ENCODE measurements at places on chromosomes 4 and X.

DNA sequence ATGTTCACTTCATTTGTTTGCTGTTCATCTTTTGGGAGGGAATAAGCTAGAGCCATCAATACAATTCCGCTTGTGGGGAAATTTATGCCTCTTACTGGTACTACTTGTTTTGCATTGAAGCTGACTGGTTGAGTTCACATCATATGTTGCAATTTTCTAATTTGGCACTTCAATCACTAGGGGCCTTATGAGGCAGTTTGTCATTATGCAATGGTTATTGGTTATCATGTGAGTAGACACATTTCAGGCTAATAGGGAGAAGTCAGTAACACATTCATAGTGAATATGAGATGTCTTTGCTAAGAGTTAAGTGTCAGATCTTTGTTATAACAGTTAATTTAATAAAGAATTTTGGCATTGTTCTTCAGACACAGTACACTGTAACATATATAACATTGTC is 5.0 kb downstream of the RPL36A start:
- DNase-seq: no peak

DNA sequence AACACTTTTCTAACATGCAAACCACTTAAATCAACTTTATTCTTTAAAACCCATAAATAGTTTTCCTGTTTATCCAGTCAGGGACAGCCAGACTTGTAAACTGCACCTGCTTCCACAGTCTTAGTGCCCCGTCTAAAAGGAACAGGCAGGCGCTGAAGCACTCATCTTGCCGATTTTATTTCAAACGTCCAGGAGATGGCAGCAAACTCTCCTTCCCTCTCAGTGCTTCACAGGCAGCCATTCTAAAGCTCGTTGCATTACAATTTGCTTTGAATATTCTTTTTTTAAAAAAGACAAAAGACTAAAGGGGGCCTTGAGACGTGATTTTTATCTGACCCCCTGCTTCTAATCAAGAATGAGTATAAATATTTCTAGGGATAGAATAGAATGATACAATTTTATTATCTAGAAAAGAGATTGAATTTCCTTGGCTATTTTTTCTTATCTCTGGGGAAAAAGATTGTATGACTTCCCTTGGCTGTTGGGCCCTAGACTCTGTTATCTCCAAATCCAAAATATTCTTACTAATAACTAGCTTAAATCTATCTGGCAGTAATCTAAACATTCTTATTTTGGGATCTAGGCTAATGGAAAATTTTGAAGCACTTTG is 93.6 kb upstream of the MYOZ2 start:
- peak; percentile 73 for DNase-seq

DNA sequence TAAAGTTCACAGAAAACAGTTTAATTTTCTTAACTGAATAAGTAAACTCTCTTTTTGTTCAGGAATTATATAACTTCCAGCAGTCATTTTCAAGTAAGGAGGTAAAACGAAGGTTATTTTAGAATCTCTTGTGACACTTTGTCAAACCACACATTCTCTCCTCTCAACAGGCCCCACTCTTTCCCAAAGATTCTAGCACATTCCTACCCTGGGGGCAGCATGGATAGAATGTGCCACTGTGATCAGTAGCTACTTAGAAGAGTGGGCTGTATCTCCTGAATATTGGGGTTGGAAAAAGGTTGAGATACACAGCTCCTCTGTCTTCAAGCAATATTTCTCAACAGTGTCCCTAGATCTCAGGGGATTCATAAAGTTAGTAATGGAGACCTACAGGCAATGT is 157.6 kb downstream of the EMCN start:
- no peak for DNase-seq

DNA sequence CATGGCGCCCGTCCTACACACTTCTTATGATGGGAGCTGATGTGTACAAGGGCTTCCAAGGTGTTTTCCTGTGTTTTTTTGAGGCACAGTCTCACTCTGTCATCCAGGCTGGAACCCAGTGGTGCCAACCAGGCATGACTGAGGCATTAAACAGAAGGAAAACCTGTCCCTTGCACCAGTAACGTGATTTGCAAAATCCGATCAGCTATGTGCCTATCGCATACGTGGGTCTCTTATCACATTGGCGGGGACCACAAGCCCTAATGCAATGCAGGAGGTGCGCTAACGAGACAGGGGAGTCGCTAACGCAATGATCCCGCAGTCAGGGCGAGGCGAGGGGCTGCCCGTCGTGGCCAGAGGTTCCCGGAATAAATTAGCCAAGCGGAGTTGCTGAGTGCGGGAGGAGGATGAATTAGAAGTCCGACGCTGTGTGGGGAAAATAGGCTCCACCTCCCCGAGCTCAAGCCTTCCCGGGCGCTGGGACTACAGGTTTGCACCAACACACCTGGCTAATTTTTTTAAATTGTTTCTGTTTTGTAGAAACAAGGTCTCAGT is 162.7 kb downstream of the SHOX start:
- no peak for DNase-seq

DNA sequence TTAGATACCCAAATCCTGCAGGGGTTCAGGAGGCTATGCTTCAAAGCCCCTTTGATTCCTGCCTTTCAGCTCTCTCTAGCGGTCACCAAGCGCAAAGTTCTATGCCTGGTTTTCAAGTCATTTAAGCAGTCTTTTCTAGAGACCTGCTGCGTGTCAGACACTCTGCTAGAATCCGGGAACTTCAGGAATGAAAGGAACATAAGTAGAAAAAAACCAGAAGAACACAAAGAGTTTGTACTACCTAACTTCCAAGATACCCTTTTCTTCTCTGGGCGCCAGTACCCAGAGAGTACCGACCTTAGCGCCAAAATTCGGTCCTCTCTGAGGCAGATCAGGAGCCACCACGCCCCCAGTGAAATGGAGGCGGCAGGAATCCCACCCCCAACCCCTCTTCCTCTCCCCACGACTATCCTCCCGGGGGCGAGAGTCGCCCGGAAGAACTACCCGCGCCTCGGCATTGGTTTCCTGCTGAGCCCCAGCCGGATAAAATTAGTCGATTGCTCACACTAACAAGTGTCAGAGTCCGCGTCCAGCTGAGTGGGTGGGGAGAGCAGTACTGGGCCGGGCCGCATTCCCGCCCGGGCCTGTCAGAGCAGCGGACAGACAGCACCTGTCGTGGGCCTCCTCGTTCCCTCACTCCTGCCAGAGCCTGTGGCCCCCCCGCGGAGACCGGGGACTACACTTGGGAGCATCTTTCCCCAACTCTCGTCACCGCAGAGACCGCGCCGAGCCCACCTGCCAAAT is 78.8 kb downstream of the RLIM start:
- peak; percentile 51 for DNase-seq

DNA sequence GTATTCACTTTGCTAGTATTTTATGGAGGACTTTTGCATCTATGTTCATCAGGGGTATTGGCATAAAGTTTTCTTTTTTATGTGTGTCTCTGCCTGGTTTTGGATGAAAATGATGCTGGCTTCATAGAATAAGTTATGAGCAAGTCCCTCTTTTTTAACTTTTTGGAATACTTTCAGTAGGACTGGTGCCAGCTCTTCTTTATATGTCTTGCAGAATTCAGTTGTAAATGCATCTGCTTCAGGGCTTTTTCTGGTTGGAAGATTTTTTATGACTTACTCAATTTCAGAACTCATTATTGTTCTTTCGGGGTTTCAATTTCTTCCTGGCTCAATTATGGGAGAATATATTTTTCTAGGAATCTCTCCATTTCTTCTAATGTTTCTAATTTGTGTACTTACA is 9.1 kb upstream of the CSN2 start:
- DNase-seq: no peak

GRCh38 chrX:19698122-19698521 is 182.8 kb upstream of the MAP3K15 start:
- peak; percentile 56 for DNase-seq

DNA sequence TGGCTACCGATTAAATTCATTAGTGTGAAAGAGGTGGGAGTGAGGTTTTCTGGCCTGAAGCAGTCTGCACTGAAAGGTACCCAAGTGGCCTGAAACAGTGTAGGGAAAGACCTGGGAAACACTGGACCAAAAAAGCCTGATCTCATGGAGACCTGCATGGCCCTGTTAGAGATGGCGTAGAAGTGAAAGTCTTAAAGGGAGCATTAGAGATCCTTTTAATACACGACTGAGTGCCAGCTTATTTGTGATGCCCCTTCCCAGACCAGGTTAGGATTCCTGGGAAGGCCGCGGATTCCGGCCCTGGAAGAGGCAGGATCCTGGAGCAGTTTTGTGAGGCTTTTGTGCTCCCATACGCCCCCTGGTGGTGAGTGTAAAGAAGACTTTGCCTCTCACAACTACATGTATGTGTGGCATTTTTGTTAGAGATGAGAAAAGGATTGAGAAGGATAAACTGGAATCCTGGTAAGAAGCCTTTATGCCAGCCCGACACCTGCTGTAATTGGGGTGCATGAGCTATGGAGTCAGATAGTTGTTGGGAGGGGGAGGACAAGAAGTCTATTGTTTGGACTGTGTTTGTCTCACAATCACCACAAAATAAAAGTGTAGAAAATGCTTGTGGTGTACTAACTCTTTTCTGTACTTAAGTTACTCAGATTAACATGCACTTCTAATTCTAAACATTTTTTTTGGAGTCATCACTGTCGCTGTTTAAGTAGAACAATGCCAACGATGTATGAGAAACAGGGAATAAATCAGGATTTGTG is 54.0 kb downstream of the JADE1 start:
- DNase-seq: peak; percentile 80

GRCh38 chr4:182832352-182833120 is 84.7 kb downstream of the DCTD start:
- no peak for DNase-seq

DNA sequence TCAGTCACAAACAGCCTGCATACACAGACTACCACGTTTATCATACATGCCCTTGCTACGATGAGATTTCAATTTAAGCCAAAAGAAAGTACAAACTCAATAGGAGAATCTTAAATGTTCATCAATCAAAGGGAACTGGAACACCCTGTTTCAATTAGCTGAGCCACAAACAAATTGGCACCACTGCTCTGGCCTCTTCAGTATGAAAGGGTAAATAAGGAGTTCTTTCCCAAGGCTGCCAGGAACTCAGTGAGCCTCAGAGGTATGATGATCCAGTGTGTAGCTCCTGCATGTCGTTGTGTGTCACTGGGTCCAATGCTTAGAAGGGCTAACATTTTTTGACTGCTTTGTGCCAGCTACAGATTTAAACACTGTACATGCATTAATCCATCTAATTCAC is 5.4 kb downstream of the RNF150 start:
- no peak for DNase-seq

DNA sequence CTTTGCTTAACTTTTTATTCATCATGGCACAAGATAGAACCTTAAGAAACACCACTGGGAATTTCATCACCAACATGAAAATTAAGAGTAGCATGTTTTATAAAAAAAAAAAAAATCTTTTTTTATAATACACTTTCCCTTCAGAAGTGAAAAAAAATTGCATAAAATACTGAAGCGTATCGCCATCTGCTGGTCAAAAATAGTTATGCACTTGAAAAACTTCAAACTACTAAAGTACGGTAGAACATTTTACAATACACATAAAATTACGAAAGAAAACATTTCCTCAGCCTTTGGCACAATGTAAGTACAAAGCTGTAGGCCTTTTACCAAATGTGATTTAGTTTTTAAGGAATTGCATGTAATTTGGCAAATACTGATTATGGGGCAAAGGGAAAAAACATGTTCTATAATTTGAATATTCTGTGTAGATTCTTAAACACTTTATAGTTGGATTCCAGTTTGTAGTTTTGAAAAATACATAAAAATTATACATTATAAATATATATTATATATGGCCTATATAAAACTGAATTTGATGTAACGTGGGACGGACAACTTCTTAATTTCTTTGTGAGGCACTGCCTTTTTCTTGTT is 26.5 kb downstream of the HCCS start:
- peak; percentile 14 for DNase-seq

DNA sequence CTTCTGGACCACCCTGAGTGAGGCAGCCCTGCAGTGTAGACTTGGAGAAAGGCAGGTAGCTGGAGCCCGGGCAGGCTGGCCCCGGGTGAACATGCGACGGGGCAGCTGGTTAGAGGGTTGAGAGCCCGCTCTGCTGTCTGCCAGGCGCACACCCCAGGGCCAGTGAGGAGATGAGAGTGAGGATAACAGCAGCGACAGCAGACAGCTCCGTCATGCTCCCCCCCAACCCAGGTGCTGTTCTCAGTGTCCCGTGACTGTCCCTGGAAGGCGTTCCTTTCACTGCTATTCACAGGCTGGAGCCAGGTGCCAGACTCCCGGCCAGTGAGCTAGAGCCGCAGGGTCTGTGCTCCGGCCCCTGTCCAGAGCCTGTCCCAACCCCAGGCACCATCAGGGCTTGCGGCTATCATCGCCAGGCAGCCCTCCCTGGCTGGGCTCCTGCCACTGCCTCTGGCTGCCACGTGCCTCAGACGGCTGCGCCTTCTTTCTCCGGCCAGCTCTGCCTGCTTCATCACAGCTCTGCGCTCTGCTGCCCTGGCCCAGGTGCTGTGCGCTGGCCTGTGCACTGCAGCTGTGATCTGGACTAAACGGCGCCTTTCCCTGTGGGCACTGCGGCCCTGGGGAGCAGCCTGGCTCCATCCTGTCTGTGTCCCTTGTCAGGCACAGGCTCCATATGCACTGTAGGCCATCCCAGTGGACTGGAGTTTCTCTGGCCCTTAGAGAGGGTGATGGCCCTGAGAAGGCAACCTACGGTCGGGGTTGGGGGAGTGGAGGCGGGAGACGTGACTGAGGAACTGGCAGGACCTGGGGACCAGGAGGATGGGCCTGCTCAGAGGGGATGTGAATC is 19.8 kb downstream of the NSG1 start:
- DNase-seq: no peak

All from AG08395 (cell line).